ENCODE measurements at places on chromosomes 2 and 18.

GRCh38 chr2:108243566-108243965, 3.8 kb downstream of the SULT1C3 start:
- DNase-seq: no peak

DNA sequence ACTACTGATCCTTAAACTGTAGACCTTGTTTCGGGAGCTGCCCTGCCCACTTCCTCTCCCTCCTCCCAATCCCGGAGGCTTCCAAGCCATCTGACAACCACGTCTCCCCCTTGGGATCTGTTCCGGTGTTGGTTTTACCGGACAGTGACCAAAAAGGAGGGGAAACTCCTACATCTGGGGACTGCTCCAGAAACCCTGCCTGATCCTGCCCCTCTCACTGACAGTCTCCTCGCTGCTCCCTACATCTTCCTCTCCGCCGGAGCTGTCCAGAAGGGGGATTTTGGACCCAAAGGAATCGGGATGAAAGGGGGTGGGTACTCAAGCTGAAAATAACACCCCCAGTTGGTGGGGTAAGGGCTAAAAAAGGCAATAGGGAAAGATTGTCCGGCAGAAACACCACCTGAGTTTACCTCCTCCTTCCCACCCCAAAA, 1.5 kb downstream of the INO80D start:
- peak; percentile 1 for DNase-seq

DNA sequence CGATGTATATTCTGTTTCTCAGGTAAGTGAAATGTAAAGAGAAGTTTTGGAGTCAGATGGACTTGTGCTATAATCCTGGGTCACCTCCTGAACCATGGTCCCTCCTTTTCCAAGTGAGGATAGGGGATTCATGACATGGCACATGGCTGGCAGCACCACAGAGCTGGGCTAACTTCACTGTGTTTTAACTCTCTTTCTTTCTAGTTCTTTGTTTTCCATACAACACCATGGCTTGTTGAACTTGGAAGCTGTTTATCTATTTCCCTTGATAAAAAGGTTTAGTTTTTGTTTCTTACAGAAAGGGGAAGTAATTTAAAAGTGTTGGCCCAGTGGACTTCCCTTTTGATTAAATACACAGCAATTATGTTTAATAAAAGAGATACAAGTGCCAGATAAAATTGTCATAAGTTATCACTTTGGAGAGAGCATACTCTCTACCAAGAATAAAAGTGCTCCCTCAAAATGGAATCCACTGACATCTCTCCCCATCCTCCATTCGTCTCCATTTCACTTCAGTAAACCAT, 90.4 kb downstream of the PLCL1 start:
- no peak for DNase-seq

- DNase-seq: no peak
These were observed 35.7 kb downstream of the WDR43 start for GRCh38 chr2:28930205-28930604.

GRCh38 chr2:180583441-180584140, 396.8 kb upstream of the UBE2E3 start:
- DNase-seq: no peak

DNA sequence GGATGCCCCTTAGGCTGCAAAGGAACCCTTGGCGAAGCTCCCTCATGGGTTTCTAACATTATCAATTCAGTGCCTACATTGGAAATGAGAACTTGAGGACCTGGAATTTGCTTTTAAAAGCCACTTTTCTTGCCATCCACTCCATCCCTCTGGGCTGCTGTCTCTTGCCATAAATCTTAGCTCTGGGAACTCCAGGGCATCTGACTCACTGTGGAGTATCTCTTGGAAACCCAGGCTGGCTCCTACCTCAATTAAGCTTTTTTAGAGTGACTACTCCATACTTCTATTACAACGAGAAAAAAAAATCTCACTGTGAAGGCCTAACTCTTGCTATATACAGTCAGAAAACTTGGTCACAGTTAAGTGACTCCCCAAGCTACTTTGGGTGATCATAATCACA, 227.2 kb upstream of the SETBP1 start:
- no peak for DNase-seq

DNA sequence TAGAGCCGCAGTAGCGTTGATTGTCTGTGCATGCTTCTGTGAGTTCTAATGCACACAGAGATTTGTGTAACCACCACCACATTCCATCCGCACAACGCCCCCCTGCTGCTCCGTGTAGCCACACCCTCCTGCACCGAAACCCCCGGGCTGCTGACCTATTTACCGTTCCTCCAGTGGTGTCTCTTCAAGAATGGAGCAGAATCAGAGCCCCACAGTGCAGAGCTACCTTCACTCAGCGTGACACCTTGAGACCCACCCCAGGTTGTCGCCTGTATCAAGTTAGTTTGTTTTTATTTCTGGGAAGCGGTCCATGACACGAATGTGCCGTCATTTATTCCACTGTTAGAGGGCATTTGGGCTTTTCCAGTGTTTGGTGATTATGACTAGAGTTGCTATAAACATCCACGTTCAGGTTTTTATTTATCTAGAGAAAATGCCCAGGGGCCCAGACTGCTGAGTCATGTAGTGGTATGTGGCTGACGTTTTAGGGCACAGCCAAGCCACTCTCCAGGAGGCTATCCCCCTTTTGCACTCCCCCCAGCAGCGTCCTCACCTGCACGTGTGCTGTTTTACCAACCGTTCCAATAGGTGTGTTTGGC, 266.8 kb downstream of the NDUFA10 start:
- no peak for DNase-seq

DNA sequence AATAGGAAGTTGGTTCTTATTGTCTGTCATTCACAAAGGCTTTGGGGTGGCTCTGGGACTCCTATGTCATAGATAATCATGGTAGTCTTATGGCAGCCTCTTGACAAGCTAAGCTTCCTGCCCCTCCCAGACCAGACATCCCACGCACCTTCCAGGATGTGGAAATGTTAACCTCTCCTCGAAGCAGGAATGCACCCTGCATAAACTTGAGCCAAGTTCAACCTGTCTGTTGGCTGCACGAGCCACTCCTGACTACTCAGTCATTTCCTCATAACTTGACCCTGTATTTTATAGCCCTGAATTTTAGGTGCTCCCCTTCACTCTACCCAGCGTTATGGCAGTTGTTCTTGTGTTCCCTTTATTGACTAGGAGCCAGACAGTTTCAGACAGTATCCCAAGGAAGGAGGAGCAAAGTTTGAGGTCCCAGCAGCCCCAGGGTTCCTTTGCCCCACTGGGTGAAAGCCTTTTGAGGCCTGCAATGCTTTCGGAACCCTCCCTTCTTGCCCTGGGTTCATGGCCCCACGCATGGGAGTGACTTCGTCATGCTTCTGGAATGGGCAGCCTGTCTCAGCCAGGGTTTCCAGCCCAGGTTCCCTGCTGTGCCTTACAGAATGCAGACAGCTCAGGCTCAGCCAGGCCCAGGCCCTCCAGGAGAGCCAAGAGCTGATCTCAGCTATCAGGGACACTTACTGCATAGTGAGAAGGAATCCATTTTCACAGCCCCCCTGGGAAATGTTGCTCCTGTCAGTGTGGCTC, 15.6 kb upstream of the INO80C start:
- no peak for DNase-seq

GRCh38 chr2:96176661-96177060, 31.4 kb upstream of the DUSP2 start:
- no peak for DNase-seq

DNA sequence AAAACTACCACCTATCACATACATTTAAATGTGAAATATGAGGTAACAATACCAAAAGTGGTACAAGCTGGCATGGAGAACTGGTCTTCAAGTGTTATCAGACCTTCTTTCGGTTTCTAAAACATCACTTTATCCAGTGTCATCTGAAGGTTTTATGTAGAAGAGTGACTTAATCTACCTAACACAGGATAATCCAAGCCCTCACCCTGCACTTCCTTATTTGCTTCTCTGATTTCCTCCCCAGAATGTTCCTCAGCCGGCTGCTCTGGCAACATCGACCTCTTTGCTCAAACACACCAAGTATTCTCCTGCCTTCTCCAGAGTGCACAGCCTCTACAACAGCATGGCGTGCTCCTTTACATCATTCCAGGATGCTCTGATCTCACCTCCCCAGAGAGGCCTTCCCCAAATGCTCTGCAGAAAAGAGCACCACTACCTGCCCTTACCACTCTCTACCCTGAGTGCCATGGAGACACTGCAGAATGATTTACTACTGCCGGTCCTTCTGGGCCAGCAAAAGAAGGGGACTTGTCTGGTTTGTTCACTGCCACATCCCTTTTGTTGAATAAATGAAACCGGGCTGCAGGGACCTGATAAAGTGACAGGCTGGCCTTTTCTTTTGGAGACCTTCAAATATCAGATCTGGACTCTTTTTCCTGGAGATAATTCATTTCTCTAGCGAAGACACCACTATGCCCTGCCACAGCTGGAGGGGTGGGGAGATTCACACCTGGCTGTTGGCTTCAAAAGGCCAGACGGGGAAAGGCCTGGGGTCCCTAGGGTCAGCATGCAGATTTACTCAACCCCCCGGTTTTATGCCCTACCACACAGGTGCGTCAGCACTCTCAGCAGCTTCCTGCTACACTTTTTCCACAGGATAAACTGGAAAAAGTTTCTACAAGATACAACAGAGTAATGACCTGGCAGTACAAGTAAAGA, 42.0 kb downstream of the TTR start:
- no peak for DNase-seq

GRCh38 chr2:191862156-191862775, 15.4 kb upstream of the CAVIN2 start:
- no peak for DNase-seq

DNA sequence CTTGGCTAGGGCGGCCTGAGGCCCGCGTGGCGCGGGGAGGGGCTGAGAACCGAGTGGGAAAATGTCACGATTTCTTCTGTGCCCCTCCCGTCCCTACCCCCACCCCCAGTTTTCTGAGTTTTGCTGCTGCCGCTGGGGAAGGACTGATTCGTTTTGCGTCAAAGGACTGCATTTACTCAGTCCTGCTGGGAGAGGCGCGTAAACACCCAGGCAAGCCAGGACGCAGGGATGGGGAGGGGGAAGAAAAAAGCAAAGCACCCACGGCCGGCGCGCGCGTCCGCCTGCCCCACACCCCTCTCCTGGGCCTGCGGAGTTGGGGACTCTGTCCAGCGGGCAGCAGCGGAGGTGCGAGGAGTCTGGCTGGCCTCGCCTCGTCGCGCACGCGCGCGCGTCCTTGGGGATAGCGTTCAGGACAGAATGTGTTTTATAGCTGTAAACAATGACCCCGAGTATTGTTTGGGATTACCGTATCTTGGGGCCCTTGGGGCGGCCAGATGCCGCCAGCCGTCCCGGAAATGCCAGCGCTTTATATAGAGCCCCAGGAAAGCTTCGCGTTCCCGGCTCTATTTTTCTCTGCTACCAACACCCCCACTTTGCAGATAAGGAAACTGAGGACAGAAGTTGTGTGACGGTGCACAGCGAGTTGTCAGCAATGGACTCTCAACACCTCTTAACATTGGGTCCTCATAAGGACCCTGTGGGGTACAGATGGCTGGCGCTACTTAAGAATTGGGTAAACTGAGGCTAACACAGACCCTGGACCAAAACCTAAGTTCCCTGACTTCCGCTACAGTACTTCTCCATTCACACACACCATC, 1.7 kb upstream of the FOSL2 start:
- DNase-seq: peak; percentile 18

DNA sequence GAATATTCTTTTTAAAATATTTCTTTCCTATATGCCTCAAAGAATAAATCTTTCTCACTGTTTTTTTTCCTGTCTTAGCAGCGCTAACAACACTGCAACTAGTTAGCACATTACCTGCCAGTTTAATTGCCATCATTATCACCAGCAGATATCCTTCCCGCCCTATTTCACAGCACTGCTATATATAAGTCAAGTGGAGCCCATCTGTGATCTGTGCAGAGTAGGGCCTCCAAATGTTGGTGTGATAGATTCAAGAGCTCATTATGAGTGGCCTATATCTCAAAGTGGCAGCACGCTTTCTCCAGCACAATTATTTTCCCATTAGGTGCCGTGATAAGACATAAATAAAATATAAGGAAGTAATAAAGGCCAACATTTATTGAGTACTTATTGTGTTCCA, 19.8 kb upstream of the RGPD4 start:
- no peak for DNase-seq

GRCh38 chr18:7743256-7743655, 176.1 kb downstream of the PTPRM start:
- no peak for DNase-seq

DNA sequence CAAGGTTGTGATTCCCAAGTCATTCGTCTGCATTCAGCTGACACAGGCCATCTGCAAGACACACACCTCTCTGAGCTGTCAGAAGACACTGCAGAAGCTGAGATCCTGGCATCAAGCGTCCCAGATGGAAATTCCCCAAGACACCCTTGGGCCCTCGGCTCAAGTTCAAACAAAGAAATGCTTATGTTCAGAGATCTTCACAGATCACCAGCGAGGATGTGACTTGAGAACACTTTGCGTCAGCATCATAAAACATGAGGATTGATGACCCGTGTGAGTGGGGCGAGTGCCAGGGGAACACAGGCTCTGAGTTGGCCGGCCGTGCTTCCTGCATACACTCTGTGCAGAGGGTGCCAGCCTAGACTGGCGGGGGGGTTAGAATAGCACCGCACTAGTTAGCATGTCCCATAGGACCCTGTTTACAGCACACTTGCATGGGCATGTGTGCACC, 36.8 kb downstream of the KCNIP3 start:
- no peak for DNase-seq

GRCh38 chr18:65934874-65935273, 184.1 kb downstream of the CDH7 start:
- DNase-seq: no peak

DNA sequence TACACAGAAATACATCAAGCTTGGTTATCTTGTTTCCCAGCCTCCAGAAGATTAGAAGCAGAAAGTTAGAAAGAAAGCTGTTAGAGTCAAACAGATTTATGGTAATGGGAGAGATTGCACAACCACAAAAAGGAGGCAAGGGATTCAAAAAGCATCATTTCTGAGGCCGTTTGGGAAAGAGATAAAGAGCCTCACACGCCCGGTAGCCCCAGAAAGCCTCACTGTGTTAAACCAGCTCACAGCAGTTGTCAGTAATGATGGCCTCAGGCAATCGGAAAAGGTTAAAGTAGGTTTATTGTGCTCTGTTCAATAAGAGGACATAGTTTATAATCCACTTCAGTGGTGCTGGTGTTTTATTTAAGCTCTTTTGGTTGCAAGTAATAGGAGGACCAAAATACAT, 111.3 kb downstream of the DCC start:
- no peak for DNase-seq

DNA sequence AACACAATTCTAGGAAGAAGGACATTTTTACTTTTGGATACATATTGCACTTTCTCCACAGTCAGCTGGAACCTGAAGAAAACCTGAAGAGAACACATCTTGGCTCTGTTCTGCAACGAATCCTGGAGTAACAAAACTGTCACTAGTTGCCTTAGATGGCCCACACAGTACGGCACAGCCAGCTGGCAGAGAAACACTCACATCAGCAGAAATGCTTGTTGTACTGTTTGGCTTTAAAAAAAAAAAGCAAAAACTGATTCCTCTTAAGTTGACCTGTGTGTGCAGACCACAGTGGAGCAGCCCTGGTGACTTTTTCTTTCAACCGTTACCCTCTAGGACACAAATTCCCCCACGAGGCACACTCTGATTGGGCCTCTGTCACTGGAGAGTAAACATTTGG, 152.3 kb upstream of the TWIST2 start:
- no peak for DNase-seq
